Activated T-cell treated with anti-CD3 and anti-CD28 coated beads, Interleukin-2, amount 50 U/mL, for 72 hours (primary cell): ENCODE measurements at places on chromosomes 13 and 19. TPM values are rescaled to one million over a fixed set of nuclear protein-coding genes. Genes with fewer than 3 reads are reported as not detected.

DNA sequence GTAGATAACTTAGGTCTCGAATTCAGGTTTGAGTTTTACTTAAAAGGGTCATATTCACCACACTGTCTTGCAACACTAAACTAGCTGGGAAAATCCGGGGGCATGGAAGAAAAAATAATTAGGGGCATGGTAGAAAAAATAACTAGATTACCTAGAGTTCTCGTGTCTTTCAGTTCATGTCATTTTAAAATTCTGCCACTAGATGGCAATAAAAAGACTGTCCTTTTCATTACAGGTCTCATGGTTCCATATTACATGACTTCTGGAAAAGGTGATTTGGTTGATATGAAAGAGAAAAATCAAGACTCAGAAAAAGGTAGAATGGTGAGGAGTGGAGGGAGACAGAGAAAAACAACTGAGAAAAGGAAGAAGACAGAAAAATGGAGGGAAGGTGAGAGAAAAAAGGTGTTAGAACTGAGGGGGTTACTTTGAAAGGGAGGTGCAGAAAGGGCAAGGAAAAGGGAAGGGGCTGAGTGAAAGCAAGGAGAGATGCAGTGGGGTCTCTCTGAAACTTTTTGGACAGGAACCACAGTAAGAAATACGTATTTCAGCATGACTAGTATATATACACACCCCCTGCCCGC is 299.0 kb downstream of the KLF12 start:
- H3K4me1 ChIP-seq = peaks cover 30% of the 10 kb centered on the region
- no peaks in the 10 kb centered on the region for H3K27me3 ChIP-seq
- DNase-seq = no peak
- H3K36me3 ChIP-seq = no peaks in the 10 kb centered on the region
- H3K27ac ChIP-seq = no peak overlapping the region

DNA sequence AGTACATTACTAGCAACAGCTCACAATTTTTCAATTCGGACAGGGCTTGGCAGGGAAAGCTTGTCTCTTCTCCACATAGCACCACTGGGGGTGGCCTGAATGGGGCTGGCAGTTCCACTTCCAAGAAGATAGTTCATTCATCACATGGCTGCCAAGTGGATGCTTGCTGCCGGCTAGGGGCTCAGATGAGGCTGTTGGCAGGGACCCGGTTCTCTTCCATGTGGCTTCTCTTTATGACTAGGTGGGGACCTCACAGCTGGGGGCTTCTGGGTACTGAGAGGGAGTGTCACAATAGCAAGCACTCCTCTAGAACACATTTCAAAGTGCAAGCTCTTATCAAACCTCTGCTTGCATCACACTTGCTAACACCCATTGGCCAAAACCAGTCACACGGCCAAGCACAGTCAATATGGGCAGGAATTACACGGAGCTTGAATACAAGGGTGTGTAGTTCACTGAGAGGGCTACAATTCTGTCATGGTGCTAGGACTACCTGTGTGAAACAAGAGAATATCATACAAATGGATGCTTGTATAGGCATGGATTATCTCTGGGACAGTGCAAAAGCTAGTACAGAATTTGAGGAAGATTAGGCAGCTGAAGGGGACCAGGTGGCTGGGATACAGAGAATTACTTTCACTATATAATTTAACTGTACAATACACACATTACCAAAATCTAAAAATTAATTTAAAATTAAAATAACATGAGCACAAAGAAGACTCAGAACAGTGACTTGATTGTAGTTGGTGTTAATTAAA is 32.3 kb downstream of the ATP7B start:
- peaks cover 6% of the 10 kb centered on the region for H3K4me1 ChIP-seq
- no peak overlapping the region for H3K4me3 ChIP-seq
- no peak overlapping the region for H3K27ac ChIP-seq
- H3K27me3 ChIP-seq = peaks cover 2% of the 10 kb centered on the region
- no peaks in the 10 kb centered on the region for H3K36me3 ChIP-seq
- no peak for DNase-seq

GRCh38 chr19:43464134-43464775 is 1.2 kb downstream of the LYPD3 start:
- no peaks in the 10 kb centered on the region for H3K27me3 ChIP-seq
- H3K36me3 ChIP-seq = no peaks in the 10 kb centered on the region
- peak overlapping the region; percentile 72 for H3K27ac ChIP-seq
- no peak for DNase-seq

DNA sequence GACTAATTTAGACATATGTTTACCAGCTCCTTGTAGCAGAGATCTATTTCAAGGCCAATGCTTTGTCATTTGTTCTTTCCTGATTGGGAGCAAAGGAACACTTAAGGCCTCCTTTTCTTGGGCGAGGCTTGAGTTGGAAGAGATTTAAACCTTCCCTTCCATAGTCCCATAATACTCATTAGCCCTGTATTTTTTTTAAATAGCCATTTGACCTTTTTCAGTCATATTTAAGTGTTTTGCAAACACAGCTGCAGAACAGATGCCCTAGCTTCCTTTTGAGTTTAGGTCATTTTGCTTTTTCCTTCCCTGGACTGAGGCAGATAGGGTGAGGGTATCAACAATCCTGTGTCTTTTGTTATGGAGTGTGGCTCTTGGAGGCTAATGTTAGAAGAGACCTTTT is 198.3 kb downstream of the NBEA start:
- no peaks in the 10 kb centered on the region for H3K36me3 ChIP-seq
- H3K27me3 ChIP-seq = no peaks in the 10 kb centered on the region
- H3K4me1 ChIP-seq = peaks cover 10% of the 10 kb centered on the region
- no peak for DNase-seq
- no peak overlapping the region for H3K27ac ChIP-seq
- H3K4me3 ChIP-seq = no peak overlapping the region

GRCh38 chr19:38020311-38020710 is 113.3 kb downstream of the SIPA1L3 start:
- H3K27ac ChIP-seq = no peak overlapping the region
- no peaks in the 10 kb centered on the region for H3K27me3 ChIP-seq
- no peak for DNase-seq
- H3K36me3 ChIP-seq = no peaks in the 10 kb centered on the region
- no peaks in the 10 kb centered on the region for H3K4me1 ChIP-seq
- no peak overlapping the region for H3K4me3 ChIP-seq

- no peaks in the 10 kb centered on the region for H3K36me3 ChIP-seq
- peak overlapping the region; percentile 60 for H3K27ac ChIP-seq
- no peaks in the 10 kb centered on the region for H3K27me3 ChIP-seq
- peaks cover 18% of the 10 kb centered on the region for H3K4me1 ChIP-seq
Measured at GRCh38 chr13:41595298-41595697, 137.9 kb downstream of the RGCC start.

GRCh38 chr13:51237887-51238286 is 15.7 kb downstream of the FAM124A start:
- no peak overlapping the region for H3K27ac ChIP-seq
- no peaks in the 10 kb centered on the region for H3K4me1 ChIP-seq
- no peaks in the 10 kb centered on the region for H3K36me3 ChIP-seq
- H3K27me3 ChIP-seq = peaks cover 30% of the 10 kb centered on the region
- no peak for DNase-seq
- no peak overlapping the region for H3K4me3 ChIP-seq

DNA sequence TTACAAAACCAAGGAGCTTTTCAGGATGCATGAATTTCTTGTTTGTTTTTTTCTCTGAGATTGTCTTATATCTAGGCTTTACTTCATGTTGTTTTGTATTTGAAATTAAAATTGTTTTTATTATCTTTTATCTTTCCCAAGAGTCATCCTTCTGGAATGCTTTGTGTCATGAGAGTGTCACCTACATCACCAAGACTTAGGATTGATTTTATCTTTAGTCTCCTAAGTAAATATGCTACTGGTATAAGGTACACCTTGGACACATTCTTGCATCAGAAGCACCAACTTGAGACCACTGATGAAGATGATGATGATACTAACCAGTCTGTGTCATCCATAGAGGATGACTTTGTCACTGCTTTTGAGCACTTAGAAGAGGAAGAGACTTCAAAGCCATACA is 26.4 kb downstream of the AKAP11 start:
- no peaks in the 10 kb centered on the region for H3K27me3 ChIP-seq
- DNase-seq = no peak
- H3K36me3 ChIP-seq = peaks cover 72% of the 10 kb centered on the region

DNA sequence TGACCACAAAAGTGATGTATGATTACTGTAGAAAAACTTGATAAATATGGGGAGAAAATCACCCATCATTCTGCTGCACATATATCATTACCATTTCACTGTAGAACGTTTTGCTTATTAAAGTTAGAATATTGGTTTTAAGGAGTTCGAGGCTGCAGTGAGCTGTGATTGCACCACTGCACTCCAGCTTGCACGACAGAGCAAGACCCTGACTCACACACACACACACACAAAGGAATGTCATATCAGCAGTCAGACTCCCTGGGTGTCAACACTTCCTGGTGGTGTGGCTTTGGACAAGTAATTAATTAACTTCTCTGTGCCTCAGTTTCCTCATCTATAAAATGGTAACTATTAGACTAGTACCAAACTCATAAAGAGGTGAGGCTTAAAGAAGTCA is 11.3 kb upstream of the PNMA8A start:
- H3K36me3 ChIP-seq = no peaks in the 10 kb centered on the region
- H3K4me1 ChIP-seq = peaks cover 13% of the 10 kb centered on the region

DNA sequence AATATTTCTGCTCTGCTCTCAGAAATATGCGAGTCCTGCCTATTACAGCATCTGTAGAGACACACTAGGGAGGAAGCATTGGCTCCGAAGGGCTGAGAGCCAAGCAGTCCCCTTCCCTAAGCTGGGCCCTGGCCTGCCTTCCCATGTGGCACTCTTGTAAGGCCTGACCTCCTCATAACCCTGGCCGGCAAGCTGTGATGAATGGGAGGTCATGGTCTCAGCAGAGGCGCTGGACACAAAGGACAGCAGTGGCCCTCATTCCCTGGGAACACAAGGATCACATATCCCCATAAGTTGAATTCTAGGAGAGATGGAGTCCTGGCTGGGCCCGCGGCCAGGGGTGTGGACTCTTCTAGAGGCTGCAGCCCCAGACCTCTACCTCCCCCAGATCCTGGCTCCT is 483.3 kb downstream of the ZNF536 start:
- no peaks in the 10 kb centered on the region for H3K36me3 ChIP-seq
- no peak for DNase-seq
- no peak overlapping the region for H3K4me3 ChIP-seq
- no peaks in the 10 kb centered on the region for H3K4me1 ChIP-seq
- no peak overlapping the region for H3K27ac ChIP-seq

DNA sequence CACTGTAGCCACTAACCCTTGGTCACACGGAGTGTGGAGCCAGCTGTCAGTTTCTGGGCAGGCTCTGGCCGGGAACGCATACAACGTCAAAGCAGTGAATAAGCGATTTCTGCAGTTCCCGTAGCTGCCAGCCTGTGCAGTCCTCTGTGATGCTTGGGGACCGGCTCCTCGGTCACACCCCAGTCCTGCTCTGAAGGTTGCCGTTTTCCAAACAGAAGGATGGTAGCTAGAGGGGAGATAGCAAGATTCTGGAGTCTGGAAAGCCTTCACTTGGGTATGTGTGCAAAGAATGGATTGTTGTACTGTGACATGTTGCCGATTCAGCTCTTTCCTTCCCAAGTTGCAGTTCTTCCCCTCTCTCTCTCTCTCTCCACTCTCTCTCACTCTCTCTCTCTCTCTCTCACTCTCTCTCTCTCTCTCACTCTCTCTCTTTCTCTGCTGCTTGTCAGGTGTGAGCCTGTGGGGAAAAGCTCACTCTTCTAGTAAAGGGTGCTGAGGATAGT is 38.7 kb upstream of the C1QTNF9 start:
- peak overlapping the region; percentile 99 for H3K4me3 ChIP-seq
- H3K36me3 ChIP-seq = peaks cover 4% of the 10 kb centered on the region

GRCh38 chr13:74866101-74866500 is 615.9 kb downstream of the TBC1D4 start:
- no peak for DNase-seq
- no peaks in the 10 kb centered on the region for H3K36me3 ChIP-seq

DNA sequence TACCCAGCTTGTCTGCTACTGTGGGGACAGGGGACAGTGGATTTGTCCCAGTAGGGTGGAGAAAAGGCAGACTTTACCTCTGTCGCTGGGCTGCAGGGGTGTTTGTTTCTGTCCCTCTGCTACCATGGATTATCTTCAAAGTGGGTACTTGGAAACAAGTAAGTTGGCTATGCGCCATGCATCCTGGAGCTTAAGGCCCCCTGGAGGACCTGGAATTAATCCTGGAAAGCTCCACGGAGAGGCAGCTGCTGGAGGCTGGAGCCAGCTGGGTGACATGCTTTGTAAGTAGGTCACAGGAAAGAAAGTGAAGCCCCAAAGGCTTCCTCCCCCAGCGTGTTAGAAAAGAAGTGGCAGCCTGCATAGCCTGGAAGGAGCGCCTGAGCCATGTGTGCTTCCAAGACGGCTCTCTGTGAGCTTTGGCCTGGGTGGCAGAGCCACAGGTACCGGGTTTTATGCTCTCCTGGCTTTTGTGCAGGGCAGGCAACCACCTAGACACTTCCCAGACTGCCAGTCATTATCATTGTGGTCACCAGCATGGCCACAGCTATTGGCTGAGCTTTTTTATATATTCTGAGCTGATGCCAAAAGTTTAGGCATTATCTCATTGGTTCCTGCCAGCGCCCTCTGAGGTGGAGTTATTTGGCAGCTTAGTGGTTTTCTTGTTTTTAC is 9.5 kb downstream of the B3GLCT start:
- no peak overlapping the region for H3K4me3 ChIP-seq
- no peak for DNase-seq
- peaks cover 23% of the 10 kb centered on the region for H3K4me1 ChIP-seq
- H3K27me3 ChIP-seq = no peaks in the 10 kb centered on the region

GRCh38 chr19:36973021-36973843 is 57.1 kb downstream of the ZNF568 start:
- H3K27ac ChIP-seq = peak overlapping the region; percentile 95
- peaks cover 8% of the 10 kb centered on the region for H3K36me3 ChIP-seq
- peak; percentile 84 for DNase-seq

DNA sequence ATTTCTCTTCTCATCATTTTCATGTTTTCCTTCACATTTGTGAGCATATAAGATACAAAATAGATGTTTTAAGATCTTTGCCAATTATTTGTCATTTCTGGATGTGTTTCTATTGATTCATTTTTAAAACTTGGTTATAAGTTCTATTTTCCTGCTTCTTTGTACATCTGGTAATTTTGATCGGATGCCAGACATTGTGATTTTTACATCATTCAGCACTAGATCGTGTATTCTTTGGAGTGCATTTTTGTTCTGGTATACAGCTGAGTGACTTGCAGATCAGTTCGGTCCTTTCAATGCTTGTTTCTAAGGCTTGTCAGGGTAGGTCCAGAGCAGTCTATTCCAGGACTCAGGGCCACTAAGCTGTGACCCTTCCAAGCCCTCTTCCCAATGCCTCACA is 198.2 kb downstream of the KLF12 start:
- H3K27me3 ChIP-seq = no peaks in the 10 kb centered on the region
- H3K4me3 ChIP-seq = no peak overlapping the region
- DNase-seq = no peak
- no peak overlapping the region for H3K27ac ChIP-seq

The TMEM59L gene
- total RNA-seq = 2.0 TPM

The ACP5 gene
- total RNA-seq = 22.9 TPM

The ICAM5 gene
- 3.8 TPM for total RNA-seq

The TEX101 gene
- total RNA-seq = not detected

The ZNF835 gene
- 0.53 TPM for total RNA-seq

The PCDH17 gene
- 0.07 TPM for total RNA-seq

The ASF1B gene
- 84.4 TPM for total RNA-seq
